ENCODE measurements at places on chromosomes 2 and 18.
A peak's percentile ranks its signal among the peaks of the same experiment; 100 is the strongest.

GRCh38 chr2:105409717-105410116 is 10.9 kb upstream of the FHL2 start:
- DNase-seq, result peak; percentile 18

GRCh38 chr18:55161916-55162315 is 202.7 kb upstream of the CCDC68 start:
- no peak for DNase-seq

DNA sequence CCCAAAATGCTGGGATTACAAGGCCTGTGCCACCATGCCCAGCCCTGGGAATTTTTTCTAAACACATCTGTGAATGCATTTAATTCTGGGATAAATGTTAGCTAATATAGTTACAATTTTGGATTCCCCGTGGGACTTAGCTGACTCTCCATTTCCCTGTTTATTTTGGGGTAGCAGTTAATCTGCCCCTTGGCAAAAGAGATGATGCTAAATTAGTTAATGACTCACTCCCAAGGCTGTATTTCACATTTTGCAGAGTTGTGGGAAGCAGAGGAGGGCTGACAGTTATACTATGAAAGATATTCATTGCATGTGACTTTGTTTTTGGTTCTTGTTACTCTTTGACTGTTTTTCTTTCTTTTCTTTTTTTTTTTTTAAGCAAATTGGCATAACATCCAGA is 3.2 kb downstream of the MTHFD2 start:
- DNase-seq, result no peak

DNA sequence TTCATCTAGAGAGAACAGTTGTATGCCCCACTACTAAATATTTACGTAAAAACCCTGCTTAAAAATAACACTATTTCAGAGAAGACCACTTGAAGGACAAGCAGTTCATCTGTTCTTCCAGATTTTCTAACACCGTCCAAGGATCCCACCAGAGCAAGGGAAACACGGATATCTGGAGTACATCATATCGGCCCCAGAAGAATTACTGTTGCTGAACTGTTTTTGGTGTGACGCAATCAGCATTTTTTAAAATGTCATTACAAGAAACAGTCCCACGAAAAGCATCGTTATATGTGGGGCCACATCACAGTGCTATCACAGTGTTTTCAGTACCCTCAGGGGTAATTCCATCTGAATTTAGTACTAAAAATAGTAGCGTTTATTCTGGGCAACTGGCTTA is 134.5 kb upstream of the PKDCC start:
- DNase-seq, result no peak

DNA sequence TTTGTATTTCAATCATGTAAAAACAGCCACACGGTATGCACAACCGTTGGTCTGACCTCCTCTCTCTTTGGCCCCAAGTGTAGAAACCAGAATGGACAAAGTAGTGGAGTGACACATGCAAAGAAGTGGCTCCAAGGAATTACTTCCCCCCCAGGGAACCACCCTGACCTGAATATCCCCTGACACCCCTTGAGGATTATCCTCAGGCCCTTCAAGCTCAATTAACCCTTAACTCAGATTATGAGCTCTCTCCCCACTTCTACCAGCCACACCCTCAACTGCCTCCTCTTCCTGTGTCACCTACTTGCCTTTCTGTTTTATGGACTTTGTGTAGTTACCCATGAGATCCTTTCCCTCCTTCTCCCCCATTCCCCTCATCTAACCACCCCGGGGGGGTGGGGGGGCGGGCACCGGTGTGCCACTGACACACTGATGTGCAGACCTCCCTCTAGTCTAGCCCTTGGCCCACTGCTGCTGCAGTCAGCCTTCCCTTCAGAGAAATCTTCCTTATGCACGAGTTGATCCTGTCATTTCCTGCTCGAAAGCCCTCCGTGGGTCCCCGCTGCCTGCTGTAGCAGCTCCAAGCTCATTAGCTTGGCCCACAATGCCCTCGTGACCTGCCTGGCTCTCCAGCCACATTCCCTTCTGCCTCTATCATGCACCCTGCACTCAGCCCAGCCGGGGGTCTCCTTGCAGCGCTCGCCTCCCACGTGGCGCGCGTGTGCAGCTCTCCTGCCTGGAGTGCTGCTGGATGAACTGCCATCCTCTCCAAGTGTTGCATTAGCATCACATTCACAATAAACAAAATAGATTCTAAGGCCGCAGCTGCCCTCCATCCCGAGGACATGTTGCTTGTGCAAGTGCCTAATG is 40.1 kb upstream of the TMEM177 start:
- DNase-seq, result no peak

DNA sequence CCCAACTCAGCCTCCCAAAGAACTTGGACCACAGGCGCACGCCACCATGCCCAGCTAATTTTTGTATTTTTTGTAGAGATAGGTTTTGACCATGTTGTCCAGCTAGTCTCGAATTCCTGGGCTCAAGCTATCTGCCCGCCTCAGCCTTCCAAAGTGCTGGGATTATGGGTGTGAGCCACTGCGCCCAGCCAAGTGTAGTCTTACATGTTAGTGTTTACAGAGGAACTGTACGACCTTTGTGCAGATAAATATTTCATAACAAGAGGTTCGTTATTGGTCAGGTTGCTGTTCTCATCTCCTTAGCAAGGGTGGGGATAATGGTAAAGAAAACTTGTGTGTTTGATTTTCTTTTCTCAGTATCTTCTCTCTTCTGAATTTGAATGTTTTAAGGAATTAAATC is 46.5 kb downstream of the RALBP1 start:
- no peak for DNase-seq

DNA sequence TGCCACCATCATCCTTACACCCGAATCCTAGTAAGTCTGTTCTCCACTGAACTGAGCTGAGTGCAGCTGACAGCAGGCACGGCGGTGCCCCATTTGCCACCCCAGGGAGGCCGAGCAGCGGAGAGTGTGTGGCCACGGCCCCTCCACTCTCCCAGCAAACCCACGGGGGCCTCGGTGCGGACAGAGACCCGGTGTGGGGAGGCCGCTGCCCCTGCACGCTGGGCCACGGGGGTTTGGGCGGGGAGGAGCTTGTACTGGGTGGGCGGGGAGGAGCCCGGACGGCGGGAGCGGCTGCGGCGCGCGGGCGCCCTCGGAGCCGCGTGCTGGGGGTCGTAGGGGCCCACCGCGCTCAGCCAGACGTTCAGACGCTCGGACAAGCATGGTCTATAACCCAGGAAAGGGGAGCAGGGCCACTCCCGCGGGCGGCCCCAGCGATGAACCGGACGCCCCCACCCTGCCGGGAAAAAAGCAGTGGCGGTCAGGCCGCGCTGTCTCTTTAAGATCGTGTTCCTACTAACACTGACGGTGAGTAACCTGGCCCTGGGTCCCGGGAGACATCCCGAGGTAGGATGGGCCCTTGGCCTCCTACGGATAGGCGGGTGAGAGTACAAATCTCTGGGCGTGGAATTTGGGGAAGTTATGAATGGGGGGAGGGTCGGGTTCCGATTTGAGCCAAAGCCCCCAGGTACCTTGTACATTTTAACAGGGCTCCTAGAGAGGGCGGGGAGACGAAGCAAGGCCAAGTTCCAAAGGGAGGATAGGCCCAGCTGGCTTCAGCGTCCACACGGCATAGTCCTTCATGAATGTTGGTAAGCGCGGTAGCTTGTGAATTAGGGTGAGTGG is at the start of gene ITPRIPL1:
Gene ITPRIPL1 (plus strand): TSS at position 277 of the 843 bp plus-strand sequence. CDS start 523 bp downstream, at position 800.
- DNase-seq, result no peak

DNA sequence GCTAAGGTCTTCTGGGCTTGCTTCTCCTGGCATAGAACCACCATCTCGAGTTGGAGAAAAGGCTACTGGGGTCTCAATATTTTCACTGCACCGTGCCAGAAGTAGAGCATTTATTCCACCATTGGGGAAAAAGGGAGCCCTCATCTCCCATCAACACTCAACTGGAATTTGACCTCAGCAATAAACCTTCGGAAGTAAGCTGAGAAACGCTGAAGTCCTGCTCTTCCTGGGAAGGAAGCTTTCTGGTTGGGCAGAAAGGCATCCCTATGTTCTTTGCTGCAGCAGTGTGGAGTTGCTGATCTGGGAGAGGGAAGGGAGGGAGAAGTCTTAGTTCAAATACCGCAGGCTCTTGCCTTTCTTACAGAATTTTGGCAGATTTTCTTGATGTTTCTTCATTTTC is 368.8 kb downstream of the NUP35 start:
- DNase-seq, result no peak

GRCh38 chr2:239818086-239818485 is 207.1 kb downstream of the NDUFA10 start:
- DNase-seq, result no peak

- no peak for DNase-seq
Measured at GRCh38 chr2:38653715-38654527, 12.0 kb upstream of the GALM start.

DNA sequence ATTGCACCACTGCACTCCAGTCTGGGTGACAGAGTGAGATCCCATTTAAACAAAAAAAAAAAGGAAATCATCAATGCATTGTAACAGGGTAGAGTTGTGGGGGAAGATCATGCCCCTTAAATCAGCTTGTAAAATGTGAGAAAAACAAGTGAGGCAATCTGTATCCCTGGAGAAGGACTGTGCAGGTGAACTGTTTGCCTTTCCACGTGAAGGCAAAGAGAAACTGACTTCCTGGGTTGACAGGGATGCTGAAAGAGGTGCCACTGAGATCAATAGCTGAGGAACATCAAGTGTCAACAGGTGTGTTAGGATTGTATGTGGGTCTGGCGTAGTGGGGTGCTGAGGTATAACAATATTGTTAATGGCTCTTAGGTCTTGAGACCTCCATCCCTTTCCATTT is 48.3 kb downstream of the CERS6 start:
- no peak for DNase-seq

GRCh38 chr2:237720957-237721356 is 77.6 kb upstream of the RBM44 start:
- no peak for DNase-seq

DNA sequence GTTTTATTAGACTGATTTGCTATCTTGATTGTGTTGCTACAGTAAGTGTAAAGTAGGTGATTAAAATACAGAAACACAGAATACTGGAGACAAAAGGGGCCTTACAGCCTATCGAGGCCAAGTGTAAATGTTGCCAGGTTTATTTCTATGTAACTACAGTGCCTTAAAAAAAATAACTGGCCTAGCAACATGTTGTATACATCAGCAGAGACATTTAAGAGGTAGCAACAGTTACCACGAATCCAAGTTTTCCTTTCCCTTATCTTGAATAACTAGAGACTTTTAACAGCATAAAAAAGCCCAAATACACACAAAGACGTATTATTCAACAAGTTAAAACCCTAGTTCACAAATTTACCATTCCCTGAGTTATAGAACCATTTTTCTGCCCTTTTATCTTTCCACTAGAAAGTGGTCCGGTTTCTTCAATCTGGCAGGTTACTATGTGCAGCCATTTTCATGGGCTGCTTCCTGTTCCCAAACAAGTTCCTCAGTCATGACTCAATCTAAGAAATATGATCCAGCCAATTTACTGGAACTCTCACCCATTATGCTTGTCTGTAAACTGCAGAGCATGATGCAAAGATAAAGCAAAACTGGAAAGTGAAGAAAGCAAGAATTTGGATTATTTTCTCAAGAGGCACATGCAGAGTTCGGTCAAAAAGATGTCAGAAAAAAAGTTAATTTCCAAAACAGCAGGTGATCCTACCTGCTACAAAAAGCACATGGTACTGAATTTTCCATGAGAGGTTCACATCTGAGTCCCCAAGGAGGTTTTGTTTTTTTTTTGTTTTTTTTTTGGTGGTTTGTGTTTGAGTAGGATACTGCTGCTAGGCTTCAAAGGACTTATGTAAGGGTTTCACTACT is 22.2 kb downstream of the NFE2L2 start:
- no peak for DNase-seq

DNA sequence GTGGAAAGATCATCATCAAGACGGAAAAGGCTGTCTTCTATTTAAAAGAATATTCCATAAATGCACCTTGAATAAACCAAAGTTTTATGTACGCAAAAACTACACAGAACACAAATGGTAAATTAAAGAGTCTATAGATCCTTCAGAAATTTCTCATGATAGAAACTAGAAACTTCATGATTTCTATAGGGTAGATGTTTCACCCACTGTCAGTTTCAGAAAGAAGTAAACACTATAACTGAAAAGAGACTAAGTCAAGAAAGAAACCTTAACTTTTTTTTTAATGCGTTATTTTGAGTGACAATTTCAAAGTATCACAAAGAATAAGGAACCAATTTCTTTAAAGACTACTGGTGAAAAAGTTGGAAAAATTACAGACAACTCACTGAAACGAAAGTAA is 41.9 kb upstream of the CHAC2 start:
- no peak for DNase-seq

DNA sequence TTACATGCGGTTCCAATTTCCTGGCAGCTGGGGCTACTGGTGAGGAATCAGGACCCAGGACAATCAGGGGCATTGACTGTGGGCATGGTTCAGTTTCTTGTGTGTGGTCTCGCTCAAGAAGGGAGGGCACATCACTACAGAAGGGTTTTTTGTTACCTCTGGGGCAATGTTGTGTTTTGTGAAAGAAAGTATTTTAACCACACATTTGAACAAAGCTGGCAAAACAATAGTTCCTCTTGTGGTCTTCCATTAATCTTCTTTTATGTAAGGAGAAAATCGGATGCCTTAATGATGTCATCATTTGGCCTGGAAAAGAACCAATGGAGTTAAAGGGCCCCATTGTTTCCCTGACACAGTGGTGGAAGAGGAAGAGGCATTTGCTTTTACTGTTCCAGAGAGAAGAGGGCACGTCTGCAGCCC is 197.4 kb downstream of the SH3BP4 start:
- DNase-seq, result peak; percentile 95

GRCh38 chr2:237353215-237353614 is 60.7 kb downstream of the COL6A3 start:
- DNase-seq, result no peak

DNA sequence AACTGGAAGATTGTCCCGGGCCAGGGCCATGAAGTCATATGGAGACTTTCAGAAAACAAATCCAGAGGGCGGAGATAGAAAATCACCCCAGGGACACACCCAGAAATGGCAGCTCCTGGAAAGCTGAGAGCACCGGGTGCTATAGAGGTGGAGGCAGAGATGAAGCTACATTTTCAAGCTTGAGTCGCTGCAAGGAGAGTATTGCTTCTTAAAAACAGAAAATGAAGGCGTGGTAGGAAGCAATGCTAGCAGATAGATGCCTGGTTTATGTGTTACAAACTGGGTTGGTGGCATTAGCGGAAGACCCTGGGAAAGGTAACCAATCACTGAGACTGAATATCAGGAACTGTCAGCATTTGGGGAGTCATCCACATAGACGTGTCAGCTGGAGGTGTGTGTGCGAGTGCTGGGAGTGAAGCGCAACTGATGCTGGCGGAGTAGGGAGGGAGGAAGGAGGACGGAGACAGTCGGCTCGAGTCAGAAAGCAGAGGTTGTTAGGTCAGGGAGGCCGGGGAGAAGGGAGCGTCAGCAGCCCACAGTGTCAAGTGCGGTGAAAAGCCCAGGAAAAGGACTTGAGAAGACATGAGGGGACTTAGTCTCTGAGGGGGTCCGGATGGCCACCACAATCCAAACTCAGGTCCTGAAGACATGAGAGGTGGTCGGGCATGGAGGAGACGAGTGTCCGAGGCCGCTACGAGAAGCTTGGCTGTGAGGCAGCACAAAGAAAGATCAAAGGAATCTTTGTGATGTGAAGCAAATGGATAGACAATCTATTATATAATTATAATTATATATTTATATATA is 45.4 kb downstream of the C18orf63 start:
- DNase-seq, result no peak

Measured in putamen (tissue), 1 donor.